Ureter (tissue), 1 donor: ENCODE measurements at places on chromosomes 5 and 9. TPM values are rescaled to one million over a fixed set of nuclear protein-coding genes. Genes with fewer than 3 reads are reported as not detected.

The NOL6 gene
- 83.5 TPM for total RNA-seq

- no peak for DNase-seq
Measured at GRCh38 chr5:72465066-72465465, 42.1 kb downstream of the ZNF366 start.

- DNase-seq = no peak
Measured at GRCh38 chr5:108661024-108661423, 86.7 kb upstream of the FER start.

DNA sequence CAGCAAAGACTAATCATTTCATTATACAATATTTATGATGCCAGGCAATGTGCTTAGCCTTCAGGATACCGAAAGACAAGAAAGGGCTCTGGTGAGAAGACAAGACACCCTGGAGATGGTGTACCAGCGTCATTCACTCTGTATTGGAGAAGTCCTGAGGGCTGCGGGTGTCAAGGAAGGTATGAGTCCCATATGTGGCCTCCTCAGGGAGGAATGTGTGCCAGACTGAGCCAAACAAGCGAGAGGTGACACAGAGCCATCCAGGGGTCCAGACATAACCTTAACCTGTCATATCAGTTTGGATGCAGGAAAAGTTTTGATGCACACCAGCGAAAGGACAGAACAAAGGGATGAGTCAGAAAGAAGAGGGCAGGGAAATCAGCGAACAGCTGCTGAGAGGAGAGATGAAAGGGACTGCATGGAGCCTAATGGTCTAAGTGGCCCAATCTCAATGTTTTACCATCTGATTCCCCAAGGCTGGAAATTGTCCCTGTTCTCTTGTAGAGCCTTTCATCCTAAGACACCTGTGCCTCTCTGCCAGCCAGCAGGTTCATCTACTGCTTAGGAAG is 38.9 kb downstream of the ADRA1B start:
- DNase-seq = no peak

The ABCA1 gene
- 33.4 TPM for total RNA-seq

DNA sequence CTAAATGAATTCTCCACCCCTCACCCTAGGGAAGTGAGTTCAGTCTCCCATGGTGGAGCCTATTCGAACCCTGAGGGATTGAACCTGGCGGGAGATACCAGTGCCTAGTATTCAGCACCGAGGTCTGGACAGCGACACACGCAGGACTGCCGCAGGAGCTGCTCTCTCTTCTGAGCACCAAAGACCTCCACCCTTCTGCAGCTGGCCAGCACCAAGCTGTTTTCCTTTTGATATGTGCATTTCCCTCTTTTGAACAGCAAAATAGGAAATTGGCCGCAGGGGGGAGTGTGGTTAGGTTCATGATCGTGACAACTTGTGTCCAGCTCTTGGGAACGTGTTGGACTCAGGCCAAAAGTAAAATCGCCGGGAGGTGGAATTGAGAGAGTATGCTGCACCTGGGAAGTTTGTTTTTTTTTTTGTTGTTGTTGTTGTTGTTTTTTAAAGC is 1.2 kb upstream of the PCSK1 start:
- peak; percentile 45 for DNase-seq

The CDKN2B-AS1 gene
- 1.5 TPM for total RNA-seq

GRCh38 chr9:136756134-136756438 is 2.0 kb downstream of the LCN8 start:
- no peak for DNase-seq

The SNX2 gene
- total RNA-seq = 89.6 TPM

The RASGRF2 gene
- 11.7 TPM for total RNA-seq

DNA sequence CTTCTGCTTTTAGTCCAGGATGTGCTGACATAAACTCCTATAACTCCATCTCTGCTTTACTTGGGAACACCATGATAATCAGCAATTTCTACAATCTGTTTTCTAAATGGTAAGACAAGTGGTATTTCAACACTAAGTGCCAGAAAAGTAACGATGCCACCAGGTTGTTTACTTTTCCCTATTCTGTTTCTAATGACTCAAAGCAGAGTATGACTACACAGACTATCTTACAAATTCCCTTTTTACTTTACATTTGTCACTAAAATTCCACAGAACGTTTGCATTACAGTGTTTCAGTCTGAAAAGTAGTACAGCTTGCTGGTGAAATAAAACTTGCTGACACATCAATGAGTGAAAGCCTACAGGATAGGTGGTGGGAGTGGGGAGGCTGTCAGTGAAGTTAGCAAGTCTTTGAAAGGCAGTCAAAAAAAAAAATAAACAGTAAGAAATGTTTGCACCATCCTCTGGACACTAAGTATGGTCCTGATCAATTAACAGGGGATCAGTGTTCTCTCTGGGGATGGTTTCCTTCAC is 186.5 kb downstream of the LURAP1L start:
- no peak for DNase-seq

DNA sequence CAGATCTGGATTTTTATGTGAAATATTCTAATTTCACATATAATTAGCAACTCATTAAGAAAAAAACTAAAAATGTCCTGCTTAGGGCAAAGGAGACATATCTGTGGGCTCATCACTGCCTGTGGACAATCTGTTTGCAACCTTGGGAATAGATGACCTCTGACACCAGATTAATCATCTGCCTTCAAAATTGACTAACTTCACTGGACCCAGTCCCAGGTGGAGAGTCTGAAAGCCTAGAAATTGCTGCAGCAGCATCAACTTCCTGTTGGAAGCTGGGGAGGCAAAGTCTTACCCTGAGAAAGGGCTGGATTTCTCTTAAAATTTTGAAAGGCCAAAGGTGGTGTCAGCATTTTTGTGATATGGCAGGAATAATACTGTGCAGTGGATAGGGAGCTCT is 76.3 kb upstream of the TNC start:
- DNase-seq = no peak

GRCh38 chr9:112184946-112185345 is 9.8 kb upstream of the SUSD1 start:
- no peak for DNase-seq

- no peak for DNase-seq
Measured at GRCh38 chr5:78283105-78283504, 11.4 kb downstream of the AP3B1 start.

DNA sequence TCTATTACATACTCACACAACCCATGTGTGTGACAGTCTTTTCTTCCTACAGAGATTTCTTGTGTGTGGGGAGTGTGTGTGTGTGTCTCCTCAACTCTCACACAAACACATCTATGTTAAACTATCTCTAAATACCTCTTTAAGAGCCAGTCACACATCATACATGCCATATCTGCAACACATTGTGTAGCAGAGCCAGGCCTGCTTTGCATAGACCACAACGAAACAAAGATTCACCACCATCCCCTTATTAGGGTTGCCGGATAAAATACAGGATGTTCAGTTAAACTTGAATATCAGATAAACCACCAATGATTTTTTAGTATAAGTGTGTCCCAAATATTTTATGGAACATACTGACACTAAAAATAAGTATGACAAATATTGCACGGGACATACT is 2.3 kb downstream of the FAM170A start:
- DNase-seq = no peak

DNA sequence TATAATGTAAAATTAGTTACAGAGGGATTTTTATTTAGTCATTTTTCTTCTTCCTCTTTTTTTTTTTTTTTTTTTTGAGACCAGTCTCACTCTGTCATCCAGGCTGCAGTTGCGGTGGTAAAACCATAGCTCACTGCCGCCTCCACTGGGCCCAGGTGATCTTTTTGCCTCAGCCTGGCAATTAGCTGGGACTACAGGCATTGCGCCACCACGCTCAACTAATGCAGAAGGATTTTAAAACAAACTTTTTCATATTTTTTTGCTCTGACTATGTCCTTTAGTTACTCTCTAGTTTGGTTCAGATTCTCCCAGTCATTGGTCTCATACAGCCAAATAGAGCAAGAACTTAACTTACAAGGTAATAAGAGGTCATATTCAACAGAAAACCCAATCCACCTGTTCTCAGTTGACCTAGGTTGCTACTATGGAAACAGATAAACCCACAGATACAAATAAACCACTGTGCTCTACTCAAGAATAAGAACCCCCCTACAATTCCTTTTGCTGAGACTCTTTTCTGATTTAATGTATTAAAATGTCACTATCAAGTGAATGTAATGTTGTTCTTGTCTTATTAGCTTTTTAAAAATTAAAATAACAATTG is 50.1 kb upstream of the TTC39B start:
- no peak for DNase-seq
